ENCODE measurements at places on chromosomes 11 and 22.

DNA sequence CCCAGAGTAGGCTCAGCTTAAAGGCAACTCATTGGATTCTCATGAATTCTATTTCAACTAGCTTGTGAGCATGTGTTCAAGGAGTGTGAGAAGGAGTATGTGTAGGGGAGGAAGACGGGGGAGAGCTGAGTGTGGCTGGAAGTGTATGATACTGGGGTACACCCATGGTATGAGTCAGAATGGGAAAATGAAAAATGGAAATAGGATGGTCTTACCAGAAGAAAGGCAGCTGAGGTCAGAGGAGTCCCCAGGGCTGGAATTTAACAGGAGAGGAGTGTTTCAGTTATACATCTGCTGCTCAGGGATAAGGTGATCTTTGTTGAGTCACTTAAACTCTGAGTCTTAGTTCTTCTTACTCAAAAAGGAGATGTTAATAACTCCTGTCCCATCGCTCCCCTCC lies 6.7 kb upstream of the ADAMTS15 start:
- no peak for DNase-seq

DNA sequence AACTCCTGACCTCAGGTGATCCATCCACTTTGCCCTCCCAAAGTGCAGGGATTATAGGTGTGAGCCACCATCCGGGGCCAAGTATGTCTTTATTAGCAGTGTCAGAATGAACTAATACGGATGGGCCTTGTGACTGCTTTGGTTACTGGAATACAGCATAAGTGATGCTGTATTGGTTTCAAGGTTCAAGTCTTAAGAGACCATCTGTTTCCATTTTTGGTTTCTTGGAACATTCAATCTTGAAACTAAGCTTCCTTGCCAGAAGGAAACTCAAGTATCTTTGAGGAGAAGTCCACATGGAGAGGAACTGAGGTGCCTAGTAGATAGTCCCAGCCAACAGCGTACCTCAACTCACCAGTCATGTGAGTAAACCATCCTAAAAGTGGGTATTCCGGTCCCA lies 58.8 kb downstream of the APOL3 start:
- no peak for DNase-seq

- no peak for DNase-seq
Measured at GRCh38 chr11:61754534-61755482, 2.4 kb downstream of the MYRF start.

GRCh38 chr22:38456841-38457699 lies 2.1 kb upstream of the KCNJ4 start:
- no peak for DNase-seq

DNA sequence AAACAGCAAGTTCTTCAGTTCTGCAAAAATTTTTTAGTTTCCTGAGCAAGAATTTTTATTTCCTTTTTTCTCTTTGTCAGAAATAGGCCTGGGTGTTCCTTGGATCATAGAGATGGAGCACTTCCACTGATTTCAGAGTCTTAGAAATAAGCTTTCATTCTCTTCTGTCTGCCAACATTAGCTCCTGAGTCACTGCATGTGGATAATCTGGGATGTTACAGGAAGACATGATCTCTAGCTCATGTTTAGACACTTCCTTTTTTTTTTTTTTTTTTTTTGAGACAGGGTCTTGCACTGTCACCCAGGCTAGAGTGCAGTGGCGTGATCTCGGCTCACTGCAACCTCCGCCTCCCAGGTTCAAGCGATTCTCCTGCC lies 13.2 kb upstream of the TMEM218 start:
- no peak for DNase-seq

GRCh38 chr11:122691549-122692150 lies 36.1 kb downstream of the UBASH3B start:
- DNase-seq: no peak

DNA sequence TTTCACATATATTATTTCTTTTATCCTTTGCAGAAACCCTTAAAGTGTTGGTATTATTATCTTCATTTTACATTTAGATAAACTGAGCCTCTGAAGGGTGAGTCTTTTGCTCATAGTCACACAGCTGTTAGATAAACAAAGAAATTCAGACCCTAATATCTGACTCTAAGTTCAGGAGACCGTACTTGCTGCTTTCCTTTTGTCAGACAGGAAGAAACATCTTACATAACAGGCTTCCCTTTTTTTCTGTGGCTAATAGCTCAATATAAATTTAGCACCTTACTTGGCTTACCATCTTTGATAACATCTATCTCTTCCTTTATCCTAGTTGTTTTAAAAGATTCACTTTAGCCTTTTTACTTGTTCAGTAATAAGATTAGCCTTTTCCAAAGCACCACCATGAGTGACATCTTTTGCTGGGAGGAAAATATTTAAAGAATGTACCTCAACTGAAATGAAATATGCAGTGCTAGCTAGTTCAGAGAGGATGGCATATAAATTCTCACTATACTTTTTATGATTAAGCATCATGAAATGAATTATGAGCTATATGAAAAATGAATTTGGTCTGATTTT lies 128.6 kb downstream of the WNT11 start:
- no peak for DNase-seq

DNA sequence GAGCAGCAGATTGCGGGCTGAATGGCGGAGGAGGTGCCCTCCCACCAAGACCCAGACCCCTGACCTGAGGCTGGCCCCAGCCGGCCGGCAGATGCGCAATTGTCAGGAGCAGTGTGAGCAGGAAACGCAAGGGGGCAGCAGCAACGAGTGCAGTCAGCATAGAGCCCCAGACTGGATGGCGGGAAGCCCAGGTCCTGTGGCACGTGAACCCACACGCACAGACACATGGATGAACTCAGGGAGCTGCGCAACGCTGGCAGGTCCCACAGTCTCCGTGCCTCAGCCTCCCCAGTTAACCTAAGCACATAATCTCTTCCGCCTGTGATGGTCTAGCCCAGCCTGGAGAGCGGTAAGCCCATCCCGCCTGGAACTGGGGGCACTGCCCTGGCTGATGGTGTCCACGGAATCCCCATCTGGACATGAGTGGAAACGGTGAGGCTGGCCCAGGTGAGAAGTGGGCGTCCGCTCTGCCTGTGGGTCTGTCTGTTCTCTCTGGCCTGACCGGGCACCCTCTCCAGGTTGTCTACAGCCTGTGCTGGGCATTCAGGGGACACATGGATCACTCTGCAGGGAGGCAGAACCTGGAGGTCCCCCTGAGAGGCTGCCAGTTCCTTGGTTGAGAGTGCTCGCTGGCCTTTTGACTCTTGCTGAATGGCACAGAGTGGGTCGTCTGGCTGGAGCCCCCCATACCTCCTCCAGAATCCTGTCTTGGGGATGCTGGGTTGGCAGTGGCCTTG lies 626 bp upstream of the TBX10 start:
- DNase-seq: peak; percentile 72

- no peak for DNase-seq
Measured at GRCh38 chr22:41508770-41509170, 35.5 kb downstream of the POLR3H start.

- DNase-seq: no peak
Measured at GRCh38 chr11:122984186-122985011, 2.8 kb upstream of the BSX start.

- peak; percentile 82 for DNase-seq
Measured at GRCh38 chr11:66068154-66068821, 1.8 kb upstream of the PACS1 start.

GRCh38 chr11:50037251-50037650 lies 4.6 kb downstream of the OR4C45 start:
- no peak for DNase-seq

- DNase-seq: no peak
Measured at GRCh38 chr22:22761963-22762772, 117.8 kb downstream of the GGTLC2 start.

DNA sequence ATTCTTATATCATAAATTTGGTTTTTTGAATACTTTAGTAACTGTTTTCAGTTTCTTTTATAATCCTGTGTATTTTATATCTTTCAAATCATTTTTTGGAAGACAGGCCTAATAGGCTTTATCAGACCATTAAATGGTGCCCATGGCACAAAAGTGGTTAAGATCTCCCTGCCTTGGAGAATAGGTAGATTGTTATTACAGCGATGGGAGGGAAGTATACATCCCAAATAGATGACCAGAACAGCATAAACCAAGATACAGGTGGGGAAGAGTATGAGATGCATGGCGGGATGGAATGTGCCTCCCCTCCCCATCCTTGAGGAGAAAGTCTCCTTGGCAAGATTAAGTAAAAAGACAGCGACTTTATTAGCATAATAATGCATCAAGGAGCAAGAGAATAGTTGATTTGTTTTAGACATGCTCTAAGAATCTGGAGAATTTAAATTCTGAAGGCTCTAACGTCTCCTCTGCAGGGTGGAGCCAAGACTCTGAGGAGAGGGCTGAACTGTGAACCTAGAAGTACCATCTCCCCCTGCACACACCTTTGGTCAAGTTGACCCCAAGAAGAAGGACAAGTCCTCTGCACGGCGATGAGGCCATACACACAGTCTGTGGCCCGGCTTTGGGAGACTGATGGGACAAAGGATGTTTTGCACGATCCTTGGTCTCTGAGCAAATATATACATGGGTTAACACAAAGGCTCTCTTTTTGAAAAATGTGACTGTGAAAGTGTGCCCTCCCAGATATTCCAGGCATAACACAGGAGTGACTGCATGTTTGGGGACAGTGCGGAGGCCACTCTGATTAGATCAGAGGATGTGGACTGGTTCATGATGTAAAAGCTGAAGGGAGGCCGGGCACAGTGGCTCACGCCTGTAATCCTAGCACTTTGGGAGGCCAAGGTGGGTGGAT lies 61.1 kb upstream of the SLC35C1 start:
- DNase-seq: no peak

GRCh38 chr22:27460591-27461347 lies 340.8 kb downstream of the MN1 start:
- no peak for DNase-seq

- no peak for DNase-seq
Measured at GRCh38 chr11:35144806-35145205, 5.8 kb downstream of the CD44 start.

DNA sequence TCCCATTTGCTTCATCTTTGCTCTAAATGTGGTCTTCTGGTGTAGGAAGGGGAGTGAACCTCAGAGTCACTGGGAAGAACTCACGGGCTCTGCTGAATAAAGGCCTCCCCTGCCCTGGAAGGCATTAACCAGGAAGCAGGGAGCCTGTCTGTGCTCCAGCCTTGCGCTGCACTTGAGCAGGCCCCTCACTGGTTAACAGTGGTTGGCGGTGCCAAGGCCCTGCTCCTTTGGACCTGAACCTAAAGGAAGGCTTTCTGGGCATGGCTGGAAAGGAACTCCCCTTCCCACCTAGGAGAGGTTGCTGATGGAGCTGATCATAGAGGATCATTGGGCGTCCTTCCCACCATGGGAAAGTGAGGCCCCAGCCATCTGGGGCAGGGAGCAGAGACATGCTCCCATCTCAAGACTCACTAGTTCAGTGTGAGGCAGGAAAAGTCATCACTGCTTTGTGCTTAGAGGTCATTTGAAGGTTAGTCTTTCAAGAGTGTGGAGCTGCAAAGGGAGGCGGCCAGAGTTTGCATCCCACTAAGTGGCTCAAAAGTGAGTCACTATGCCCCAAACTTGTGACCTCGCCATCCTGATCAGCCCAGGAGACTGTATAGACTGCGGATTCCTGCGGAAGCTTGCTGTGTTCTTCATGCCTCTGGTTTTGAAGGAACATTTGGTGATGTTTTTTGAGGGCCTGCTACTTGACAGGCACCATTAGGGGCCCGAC lies 50.4 kb downstream of the DBX1 start:
- no peak for DNase-seq

DNA sequence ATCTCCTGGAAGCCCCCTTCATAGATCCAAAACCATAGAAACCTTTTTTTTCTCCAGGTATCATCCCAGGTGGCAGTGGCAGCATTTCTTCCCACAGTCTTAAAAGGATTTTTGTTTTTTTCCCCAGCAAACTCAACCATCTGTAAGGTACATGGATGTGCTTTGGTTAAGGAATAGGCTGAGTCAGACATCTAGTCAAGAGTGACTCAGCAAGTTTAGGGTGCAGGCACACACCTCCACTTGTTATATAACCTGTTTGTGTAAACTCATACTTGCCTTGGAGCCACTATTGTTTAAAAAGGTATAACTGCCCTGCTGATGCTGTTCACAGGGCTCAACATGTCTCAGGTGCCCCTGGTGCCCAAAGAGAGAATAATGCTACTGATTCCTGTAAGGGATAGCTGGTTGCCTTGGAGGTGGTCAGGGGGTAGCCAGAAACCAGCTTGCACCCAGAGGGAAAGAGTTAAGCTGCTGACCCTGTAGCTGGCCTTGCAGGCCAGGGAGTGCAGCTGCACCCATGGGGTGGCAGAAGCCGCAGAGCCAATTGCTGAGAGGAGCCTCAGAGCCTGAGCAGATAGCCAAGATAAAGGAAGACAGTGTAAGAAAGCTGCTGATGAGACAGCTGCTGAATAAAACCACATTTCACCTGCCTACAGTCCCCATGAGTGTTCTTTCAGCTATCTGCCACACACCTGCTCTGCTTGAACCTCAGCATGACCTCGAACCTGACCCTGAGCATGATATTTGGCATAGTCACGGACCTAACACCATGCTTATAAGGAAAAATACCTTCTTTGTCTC lies 1726.1 kb upstream of the RAG2 start:
- DNase-seq: no peak

GRCh38 chr11:12949453-12949852 lies 59.7 kb upstream of the RASSF10 start:
- DNase-seq: no peak

DNA sequence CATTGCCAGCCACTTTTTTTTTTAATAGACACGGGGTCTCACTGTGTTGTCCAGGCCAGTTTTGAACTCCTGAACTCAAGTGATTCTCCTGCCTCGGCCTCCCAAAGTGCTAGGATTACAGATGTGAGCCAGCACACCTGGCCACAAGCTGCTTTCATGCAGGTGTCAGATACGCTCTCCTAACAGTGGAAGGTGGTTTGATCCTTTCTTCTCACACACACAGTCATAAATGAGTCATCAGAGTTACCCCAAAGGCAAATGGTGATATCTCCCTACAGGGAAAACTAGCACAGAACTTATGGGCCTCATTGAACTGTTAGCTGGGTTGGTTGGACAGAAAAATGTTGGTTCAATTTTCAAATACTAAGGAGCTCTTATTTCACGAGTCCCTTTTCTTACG lies 38.2 kb upstream of the UBASH3B start:
- DNase-seq: no peak

DNA sequence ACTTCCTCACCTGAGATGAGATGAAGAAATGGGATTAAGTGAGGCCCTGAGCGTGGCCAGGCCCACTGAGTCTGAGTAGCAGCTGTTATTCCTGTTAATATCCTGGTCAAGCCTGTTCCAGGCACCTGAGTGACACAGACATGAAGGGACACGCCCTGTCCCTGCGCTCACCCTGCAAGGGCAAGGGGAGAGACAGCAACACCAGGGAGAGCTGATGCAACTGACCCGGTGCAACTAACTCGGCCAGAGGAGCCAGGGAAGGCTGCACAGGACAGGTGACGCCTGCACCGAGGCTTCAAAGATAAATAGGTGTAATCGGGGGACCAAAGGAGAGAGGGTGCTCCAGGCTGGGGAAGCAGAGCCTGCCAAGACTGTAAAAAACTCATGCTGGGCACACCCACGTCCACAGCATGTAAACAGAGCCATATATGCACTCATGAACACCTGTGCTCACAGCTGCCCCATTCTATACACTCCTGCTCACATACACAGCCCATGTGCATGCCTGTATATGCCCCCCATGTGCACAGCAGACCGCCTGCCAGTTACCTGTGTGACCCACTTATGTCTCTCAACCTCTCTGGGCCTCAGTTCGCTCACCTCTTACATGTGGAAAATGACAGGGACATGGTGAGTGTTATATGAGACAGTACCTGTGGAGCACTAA lies 22.8 kb upstream of the GCAT start:
- DNase-seq: no peak

- DNase-seq: no peak
Measured at GRCh38 chr11:44301564-44302271, 8.2 kb downstream of the ALX4 start.

- no peak for DNase-seq
Measured at GRCh38 chr11:57680552-57680874, 12.6 kb downstream of the ZDHHC5 start.

- DNase-seq: peak; percentile 34
Measured at GRCh38 chr22:30169002-30169401, 77.6 kb downstream of the LIF start.

Data from CD4-positive, alpha-beta T cell treated with Interleukin-6 for 4 hours (primary cell).